Astrocyte of the cerebellum (primary cell): ENCODE measurements at places on chromosomes 12 and 14.

DNA sequence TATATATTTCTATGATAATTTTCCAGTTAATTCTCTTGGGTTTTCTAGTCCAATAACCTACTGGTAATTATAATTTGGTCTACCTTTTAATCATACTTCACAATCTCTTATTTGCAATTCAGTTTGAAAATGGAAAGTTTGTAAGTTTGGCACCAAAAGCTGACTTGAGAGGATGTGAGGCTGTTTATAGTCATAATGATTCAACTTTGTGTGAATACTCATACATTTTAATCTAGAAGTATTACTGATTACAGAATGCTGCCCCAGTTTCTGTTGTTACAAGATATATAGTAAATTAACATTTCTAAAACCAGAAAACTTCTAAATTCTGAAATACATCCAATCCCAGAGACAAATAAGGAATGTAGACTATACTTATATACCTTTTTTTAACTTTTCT, 158.2 kb downstream of the SLC38A4 start:
- DNase-seq, result no peak

GRCh38 chr12:109458086-109458485, 19.0 kb downstream of the KCTD10 start:
- DNase-seq, result no peak

DNA sequence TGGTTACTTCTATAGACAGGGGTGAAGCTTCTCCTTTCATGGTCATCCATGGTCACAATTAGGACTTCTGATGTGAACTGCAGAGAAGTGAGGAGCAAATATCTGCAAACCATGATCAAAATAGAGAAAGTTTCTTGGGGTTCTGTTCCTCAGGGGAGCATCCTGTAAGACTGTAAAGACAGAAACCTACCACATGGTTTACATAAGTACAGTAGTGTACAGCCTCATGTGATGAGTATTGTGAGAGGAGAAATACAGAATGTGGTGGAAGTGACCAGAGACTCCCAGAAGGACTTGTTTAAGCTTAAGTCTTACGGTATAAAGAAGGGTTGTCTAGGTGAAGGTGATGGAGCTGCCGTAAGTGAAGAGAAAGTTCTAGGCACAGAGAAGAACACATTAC, 484.7 kb downstream of the LRIG3 start:
- no peak for DNase-seq

DNA sequence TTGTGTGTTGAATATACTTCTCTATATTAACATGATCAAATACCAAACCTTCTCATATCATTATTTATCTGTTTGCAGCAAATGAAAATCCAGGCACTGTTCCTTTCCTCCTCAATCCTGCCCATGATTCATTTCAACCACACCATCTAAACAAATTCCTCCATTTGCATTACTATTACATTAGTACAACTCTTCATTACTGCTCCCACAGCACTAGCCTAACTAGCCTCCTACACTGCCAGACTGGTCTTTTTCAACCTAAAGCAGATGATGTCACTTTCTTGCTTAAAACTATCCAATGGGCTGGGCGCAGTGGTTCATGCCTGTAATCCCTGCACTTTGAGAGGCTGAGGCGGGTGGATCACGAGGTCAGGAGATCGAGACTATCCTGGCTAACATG, 117.3 kb upstream of the MYF6 start:
- no peak for DNase-seq

GRCh38 chr14:73754911-73755360, 40.8 kb upstream of the PNMA1 start:
- DNase-seq, result peak; percentile 72

- DNase-seq, result peak; percentile 24
Observed at GRCh38 chr12:116599285-116600136, 40.3 kb downstream of the MAP1LC3B2 start.

- no peak for DNase-seq
Observed at GRCh38 chr12:124570810-124571209, 3.4 kb upstream of the NCOR2 start.

GRCh38 chr12:115850957-115851356, 426.5 kb downstream of the MED13L start:
- no peak for DNase-seq

DNA sequence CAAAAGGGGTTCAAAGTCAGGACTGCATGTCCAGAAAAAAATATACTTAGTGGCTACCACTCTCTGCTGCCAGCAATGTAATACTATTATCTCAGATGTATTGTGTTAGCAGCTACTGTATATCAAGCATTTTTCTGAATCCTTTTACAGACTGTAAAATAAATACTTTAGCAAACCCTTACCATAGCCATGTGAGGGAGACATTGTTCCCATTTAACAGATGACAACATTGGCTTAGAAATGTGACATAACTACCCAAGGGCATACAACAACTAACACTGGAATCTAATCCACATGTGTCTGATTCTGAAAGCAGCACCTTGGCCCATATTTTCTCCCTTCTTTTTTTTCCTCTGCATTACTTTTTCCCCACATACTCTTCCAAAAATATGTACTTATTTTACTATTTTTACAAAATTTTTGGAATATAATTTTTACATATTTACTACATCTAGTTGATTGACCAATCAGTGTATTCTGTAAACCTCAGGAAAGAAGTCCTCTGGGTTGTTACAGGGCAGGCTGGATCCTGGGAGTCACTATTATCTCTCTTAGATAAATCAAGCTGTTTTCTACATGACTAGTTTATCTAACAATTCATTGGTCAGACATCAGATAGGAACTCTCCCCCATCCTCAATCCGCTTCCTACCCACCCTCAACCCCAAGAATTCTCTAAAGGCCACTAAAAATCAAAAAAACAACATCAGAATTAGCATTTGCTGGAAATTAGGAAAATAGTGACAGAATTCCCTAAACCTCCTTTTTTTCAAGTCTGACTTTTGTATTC, 154.1 kb downstream of the BTG1 start:
- no peak for DNase-seq

GRCh38 chr12:96774496-96775256, 132.4 kb upstream of the NEDD1 start:
- no peak for DNase-seq

DNA sequence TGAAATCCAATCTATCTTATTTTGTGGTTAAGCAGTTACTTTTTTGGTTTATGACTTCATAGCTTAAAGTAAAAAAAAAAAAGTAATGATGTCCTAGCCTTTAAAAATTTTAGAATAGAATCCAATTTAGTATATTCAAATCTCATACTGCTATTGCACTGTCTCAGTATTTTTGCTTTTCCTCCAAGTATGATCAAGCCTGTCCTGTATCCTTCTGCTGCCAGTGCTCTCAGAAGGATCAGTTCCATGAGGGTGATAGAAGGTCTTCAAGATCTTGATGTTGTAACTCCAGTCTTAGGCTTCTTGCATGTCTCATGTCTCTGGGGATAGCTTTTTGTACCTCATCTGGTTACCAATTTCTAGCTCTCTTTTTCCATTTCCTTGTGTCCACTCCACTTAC, 324.2 kb upstream of the FAR2 start:
- no peak for DNase-seq

DNA sequence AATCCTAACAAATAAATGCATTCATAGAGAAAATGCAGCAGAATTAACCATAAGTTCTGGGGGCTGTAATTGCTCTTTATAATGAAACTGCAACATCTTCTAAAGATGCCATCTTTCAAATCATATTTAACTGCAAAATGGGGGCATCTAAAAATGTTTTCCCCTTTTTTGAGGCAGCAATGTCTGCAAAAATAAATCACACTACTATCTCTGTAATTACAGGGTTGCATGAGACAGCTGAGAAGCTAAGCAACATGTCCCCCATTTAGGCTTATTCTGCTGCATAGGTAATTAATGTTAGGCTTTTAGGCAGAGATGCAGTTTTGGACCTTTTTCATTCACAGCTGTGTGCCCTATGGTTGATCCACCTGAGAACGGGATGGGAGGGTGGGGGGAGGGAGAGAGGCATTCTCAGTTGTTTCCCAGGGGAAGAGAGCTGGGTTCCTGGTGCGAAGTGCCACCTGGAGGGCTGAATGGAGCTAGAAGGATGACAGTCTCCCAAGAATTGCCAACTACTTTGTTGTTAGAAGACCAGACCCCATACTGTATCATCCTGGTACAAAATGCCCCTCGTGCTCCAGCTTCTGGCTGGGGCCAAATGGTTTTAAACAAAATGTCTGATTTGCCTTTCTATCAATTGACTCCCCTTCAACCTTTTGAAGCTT, 154.2 kb downstream of the APAF1 start:
- no peak for DNase-seq

DNA sequence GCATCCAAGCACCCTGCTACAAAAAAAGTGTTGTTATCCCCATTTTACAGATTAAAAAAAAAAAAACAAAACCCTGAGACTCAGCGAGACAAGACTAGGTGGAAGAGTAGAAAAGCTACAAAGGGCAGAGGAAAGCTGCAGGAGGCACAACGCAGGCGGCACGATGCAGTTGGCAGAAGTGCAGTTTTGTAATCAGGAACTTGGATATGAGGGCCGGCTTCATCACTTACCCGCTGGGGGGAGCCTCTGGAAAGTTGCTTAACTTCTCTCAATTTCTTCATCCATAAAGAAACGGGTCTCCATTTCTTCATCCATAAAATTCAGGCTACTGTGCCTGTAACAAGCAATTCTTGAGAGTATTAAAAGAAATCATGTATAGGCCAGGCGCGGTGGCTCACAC, 33.1 kb upstream of the CCDC60 start:
- DNase-seq, result no peak

DNA sequence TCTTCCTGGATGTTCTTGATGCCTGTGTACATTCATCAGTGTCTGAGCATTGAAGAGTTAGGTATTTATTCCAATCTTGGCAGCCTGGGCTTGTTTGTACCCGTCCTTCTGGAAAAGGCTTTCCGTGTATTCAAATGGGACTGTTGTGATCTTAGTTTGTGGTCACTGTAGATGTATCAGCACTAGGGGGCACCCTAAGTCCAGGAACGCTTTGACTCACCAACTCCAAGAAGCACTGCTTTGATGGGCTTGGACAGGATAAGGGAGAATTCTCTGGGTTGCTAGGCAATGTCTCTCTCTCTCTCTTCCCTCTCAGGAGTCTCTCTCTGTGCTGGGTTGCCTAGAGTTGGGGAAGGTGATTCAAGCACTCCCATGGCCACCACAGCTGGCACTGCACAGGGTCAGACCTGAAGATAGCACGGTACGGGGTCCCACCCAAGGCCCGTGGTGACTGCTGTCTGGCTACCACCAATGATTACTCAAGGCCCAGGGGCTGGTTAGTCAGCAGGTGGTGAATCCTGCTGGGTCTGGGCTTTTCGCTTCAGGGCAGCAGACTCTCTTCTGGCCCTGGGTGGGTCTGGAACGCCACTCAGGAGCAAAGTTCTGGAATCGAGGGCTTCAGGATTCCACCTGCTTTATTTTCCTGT, 211.1 kb upstream of the RGS6 start:
- peak; percentile 74 for DNase-seq
